Activated CD4-positive, alpha-beta T cell treated with anti-CD3 and anti-CD28 coated beads, Interleukin-2, amount 50 U/mL, for 1 hour (primary cell): ENCODE measurements at places on chromosomes 7 and 10.

- DNase-seq = no peak
Observed at GRCh38 chr7:29780346-29780745, 26.0 kb upstream of the WIPF3 start.

DNA sequence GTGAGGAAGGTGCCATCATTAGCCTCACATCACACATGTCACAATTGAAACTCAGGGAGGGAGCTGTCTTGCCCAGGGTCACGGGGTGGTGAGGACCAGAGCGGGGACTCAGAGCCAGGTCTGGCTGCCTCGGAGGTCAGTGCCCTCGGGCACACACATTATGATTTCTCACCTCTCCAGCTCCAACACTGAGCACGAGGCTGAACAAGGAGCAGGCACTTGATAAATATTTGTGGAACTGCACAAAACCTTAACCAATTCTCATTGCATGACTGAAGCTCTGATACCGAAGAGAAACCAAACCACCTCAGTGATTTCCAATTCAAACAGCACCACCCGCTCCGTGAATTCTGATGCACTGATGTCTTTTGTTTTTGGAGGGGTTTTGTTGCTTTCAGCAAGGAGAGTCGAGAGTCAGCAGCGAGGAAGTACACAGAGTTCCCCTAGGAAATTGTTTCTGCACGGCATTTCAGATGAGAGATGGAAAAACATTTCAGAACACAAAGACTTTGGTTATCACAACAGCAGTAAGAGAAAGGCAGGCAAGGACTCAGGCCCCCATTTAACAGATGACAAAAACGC is 55.3 kb upstream of the ZMIZ1 start:
- DNase-seq = no peak

DNA sequence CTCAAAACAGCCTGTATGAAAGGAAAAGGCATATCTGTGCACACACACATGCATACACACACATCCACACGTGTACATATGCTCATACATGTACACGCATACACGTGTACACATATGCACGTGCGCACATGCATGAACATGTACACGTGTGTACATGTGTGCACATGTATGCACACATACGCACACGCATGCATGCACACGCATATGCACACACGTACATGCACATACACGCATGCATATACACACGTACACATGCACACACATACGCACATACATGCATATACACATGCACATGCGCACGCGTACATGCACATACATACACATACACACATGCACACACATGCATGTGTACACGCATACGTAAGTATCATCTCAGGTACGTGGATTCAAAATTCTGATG is 19.4 kb downstream of the DIP2C start:
- DNase-seq = no peak

GRCh38 chr10:16902606-16903005 is 85.4 kb upstream of the RSU1 start:
- DNase-seq = no peak

DNA sequence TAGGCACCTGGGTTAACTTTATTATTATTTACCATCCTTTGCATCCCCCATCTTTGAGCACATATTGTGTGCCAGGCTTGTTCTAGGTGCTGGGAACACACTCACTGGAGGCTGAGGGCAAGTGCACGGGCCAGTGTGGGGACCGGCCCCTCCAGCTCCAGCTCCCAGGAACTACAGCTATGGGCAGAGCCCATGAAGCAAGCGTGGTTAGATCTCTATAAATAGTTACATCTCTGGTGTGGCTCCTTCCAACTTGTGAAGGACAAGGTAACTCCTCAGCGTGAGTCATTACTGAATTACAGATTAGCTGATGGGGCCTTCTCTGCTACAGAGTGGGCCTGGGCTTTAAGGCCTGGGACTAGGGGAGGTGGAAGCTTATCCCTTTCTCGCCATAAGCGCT is 583.5 kb downstream of the SDK1 start:
- no peak for DNase-seq

GRCh38 chr10:79296431-79296830 is 50.8 kb upstream of the PPIF start:
- DNase-seq = no peak

GRCh38 chr10:121928528-121928884 is 675 bp upstream of the ATE1 start:
- DNase-seq = no peak

GRCh38 chr7:158811461-158811860 is 17.8 kb downstream of the ESYT2 start:
- peak; percentile 45 for DNase-seq

- DNase-seq = no peak
Observed at GRCh38 chr10:79358811-79359210, 11.5 kb downstream of the PPIF start.

GRCh38 chr10:101839416-101840063 is 4.1 kb downstream of the KCNIP2 start:
- DNase-seq = peak; percentile 64

- no peak for DNase-seq
Observed at GRCh38 chr7:27133409-27134231, 3.1 kb upstream of the HOXA4 start.

- no peak for DNase-seq
Observed at GRCh38 chr7:112638675-112639400, 151.4 kb downstream of the TMEM168 start.

DNA sequence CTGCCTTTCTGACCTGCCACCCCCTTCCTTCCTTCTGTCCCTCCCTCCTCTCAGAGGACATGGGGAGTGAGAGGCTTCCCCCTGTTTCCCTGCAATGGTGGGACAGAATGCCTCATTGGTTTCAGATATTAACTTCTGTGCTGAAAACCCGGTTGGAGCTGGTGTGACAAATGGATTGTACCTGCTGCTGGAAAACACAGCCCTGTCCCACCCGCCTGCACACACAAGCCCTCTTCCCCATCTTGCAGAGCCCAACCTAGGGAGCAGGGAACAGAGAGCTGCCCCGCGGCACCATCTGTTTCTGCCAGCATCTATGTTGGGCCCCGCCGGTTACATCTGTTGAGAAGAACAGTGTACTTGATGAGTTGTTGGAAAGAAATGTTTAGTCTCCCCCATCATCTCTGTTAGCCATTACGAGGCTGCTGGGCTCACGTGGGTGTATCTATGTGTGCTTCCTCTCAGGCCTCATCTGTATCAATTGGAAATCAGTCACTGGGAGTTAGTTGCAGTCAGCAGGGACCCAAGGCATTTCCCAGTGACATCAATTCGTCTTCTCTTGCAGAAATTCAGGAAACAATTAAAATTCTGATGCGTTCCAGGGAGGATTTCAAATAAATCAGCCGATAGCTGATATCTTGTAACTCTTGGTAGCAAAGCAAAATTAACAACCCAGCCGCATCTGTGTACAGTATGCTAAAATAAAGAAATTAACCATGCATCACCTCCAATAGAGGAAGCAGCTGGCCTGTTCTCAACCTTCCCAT is 725.6 kb upstream of the GALNT17 start:
- no peak for DNase-seq

GRCh38 chr7:15967551-15967950 is 281.1 kb upstream of the MEOX2 start:
- DNase-seq = no peak

DNA sequence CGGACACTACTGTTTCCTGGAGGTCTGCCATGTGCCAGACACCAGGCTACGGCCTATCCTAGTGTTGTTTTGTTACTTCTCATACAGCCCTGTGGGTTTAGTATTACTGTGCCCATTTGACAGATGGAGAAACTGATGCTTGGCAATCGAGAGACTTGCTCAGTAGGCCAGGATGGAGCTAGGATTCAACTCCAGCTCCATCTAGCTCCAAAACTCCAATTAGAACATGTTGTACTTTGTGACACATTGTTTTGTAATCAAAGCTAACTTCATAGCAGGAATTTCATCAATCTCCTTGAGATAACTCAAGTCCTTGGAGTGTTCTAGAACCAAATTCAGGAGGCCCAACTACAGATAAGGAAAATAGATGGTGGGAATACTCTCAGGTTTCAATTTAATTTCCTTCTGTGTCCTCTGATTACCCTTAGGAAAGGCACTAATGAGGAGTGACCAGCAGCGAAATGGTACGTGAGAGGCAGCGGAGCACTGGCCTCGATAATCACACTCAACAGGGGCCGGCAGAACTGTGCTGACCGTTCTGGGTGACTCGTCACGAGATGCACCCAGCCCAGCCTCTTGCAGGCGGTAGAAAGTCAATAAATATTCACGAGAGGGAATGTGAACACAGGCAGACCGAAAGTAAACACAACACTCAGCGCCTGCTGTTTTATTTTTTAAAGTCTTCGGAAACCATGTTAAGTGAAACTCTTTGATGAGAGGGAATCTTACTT is 269.6 kb upstream of the NEBL start:
- no peak for DNase-seq

GRCh38 chr7:25482631-25483030 is 254.3 kb upstream of the NPVF start:
- no peak for DNase-seq

GRCh38 chr10:80642661-80643060 is 105.0 kb downstream of the SH2D4B start:
- no peak for DNase-seq

DNA sequence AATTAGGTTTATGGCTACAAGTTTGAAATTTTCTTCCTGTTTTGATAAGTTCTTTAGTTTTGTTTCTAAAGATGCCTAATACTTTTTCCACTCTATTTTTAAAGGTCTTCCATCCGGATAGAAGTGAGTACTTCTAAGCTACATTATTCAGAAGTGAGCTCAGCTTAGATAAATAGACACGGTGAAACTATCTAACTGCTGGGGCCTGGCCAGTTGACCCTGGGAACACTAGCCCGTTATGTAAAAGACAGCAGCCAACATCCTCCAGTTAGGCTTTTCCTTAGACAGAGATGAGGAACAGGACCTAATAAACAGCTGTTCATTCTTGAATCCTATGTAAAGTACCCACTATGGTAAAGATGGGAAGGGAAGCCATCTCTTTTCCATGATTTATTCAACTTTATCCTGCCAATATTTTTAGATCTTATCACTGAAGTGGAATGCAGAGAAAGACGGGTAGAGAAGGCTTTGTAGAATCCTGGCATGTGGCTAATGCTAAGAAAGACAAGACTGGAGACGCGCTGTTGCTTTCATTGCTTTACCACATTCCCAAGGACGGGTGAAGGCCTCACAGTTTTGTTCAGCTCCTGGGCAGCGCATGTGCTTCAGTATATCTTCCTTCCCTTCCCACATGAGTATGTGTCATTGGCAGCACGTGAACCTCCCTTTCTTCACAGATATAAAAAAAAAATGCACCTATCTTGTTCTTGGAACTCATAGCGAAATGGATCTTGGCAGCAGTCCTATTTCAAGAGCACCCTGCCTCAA is 340.0 kb upstream of the MEOX2 start:
- no peak for DNase-seq

DNA sequence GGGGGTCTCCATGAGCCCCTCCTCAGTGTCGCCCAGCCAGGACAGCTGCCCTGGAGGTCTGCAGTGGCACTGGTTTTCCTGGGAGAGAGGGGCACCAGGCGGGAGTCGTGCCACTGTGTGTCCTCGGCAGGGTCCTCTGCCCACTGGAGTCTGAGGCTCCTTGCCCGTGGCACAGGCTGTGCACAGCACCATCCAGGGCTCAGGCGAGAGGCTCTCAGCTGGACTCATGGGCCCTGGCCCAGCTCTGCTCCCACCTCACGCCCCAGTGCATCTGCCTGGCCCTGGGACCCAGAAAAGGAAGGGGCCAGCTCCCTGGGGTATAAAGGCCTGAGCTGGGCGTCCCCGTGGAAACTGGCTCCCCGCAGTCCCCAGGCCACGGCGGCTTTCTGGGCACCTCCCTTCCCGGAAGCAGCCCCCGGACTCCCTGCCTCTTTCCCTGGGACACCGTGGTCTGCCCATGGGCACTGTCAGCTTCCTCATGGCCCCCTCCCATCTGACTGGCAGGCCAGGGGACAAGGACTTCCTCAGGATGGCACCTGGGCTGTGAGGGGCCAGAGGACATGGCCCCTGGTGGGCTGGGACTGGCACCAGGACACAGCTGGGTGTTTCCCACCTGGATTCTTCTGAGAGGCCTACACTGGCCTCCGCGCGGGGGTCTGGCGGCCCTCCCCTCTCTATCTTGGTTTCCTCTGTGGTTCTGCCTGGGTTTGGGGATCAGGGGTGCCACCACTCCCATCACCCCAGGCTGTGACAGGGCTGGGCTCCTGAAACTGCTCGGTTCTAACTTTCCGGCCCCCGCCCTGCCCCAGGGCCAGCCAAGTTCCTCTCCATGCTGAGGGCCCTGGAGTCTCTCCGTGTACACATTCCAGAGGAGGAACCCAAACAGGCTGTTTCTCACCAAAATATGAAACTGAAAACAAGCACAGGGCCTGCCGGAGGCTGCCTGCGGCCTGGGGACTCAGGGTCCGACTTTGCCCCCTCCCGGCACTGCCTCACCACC is 5.5 kb downstream of the FOXL3 start:
- DNase-seq = no peak

GRCh38 chr10:5903563-5903962 is 13.5 kb downstream of the FBH1 start:
- no peak for DNase-seq

DNA sequence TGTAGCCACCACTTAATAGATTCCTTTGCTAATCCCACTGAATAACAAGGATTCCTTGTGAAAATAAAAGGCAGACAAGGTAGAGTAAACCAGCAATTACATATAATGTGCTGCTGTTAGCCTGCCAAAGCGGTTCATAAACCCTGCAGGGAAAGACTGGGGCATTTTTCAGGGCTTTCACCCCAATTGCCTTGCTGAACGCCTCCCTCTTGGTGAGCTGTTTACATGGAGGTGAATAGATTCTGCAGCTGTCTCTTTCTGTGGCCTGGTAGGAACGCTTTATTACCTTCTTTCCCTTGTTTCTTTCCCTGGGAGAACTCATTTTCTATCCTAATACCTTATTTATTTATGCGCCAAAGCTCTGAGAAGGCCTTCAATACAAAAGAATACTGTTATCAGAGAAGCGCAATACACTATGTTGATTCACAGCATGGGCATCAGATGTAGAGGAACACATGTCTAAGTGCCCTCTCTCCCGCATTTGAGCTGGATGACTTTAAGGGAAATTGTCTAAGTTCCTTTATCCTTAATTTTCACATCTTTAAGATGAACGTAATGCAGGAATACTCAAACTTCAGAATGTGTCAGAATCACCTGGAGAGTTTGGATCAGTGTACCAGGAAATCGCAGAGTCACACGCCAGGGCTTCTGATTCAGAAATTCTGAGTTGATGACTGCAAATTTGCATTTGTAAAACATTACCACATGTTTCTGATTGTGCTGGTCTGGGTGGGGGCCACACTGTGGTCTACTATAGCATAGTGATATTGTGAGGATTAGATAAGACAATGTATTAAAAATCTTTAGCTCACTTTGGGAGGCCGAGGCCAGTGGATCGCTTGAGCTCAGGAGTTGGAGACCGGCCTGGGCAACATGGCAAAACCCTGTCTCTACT is 1203.8 kb downstream of the SORCS3 start:
- DNase-seq = no peak
